T-helper 17 cell (primary cell): ENCODE measurements at places on chromosomes 12 and 14.

GRCh38 chr12:19659501-19659900 is 220.2 kb downstream of the AEBP2 start:
- DNase-seq, result no peak

DNA sequence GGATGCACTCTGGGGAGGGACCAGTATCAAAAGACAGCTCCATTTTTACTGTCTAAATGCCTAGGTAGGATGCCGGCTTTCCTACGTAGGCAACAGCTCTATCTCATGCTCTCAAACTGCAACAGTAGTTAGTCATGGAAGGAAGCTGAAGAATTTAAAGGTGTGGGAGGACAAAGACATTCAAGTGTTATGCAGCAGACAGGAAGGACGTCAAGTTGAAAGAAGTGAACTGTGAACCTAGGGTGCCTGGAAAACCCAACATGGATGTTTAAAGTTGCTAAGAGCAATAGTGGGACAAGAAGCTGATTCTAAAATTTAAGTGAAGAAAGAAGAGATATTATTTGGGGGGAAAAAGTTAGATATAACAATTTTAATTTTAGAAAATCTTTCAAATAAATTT is 5.9 kb downstream of the SEC23A start:
- DNase-seq, result no peak

GRCh38 chr12:60101715-60102114 is 505.9 kb downstream of the SLC16A7 start:
- no peak for DNase-seq

GRCh38 chr12:79715308-79715707 is 24.5 kb upstream of the PAWR start:
- no peak for DNase-seq

DNA sequence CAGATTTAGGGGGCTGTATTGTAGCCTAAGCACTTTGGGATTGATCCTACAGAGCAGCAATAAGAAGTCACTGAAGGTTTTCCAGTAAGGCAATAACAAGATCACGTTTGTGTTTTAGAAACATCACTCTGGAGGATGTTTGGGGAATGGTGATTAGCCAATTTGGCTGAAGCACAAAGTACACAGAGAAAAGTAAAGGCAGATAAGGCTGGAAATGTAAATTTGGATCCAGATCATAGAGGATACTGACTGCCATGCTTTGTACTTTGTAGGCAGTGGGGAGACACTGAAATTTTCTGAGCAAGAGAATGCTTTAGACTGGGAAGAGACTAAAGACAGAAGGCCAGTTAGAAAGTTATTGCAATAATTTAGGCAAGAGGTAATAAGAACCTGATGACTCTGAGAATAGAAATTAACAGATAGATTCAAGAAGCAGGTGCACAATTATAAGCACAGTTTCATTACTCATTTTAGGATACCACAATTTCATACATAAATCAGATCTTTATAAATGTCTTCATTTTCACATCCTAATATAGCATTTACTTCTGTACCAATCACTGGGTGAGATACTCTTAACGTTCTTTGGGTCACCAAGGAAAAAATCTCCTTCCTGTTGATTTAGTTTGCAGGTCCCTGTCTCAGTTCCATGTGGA is 314.5 kb upstream of the GARIN6 start:
- no peak for DNase-seq

GRCh38 chr12:112319395-112319794 is 62.8 kb downstream of the HECTD4 start:
- no peak for DNase-seq

GRCh38 chr12:104026841-104027599 is 23.0 kb downstream of the GLT8D2 start:
- DNase-seq, result no peak

GRCh38 chr12:121513464-121514183 is 67.2 kb downstream of the KDM2B start:
- DNase-seq, result no peak

- no peak for DNase-seq
Measured at GRCh38 chr12:50732591-50732990, 31.3 kb upstream of the ATF1 start.

DNA sequence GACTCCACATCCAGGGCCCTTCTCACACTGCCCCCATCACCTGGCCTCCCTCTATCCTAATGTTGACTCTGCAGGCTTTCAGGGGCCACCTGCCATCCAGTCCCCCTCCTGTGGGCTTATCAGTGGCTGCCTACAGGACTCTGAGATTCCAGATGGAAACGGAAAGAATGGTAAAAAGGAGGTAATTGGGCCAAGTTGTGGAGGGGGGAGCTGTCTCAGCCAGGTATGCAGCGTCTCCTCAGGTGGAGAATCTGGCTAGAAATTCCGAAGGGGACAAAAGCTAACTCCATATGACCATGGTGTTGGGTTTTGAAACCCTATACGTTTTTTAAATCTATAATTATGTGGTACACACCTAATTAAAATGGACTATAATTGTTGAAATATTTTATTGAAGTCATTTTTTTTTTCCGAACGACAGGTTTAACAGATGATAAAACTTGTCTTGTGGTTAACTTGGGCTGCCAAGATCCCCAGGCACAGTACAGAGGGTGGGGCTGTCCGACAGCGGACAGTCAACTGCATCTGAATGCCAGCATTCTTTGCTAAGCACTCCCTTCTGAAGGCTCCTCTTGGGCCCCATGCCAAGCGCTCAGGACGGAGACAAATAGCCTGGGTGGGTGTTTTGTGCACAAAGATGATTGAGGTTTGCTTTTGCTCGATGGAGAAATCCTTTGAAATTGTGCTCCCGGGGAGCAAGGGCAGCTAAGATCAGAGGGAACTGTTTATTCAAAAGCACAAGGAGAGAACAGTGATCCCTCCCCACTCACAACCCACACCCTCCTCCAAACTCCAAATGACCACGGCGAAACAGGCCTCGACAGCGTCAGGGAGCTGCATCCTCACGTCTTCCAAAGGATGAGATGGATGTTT is 365.6 kb downstream of the BCL11B start:
- no peak for DNase-seq

GRCh38 chr14:50667996-50668825 is at the start of gene SAV1:
Gene SAV1 (minus strand): TSS chr14:50668306. CDS start chr14:50667967, 339 bp downstream.
- peak; percentile 39 for DNase-seq

DNA sequence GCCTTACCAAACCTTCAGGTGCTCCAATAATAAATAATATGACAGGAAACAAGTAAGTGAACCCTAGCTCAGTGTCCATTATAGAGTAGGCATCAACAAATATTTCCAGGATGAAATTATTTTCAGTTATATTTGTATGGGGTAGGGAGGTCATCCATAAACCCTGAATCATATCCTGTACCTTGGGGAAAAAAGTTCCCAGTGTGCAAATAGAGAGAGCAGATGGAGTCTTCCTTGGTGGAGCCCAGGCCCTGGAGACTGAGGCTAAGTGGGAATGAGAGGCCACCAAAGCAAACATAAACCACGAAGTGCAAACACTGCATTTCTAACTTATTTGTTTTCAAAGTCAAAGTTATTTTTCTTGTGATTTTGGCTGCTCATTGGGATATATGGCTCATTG is 8.5 kb upstream of the ERP27 start:
- DNase-seq, result no peak

DNA sequence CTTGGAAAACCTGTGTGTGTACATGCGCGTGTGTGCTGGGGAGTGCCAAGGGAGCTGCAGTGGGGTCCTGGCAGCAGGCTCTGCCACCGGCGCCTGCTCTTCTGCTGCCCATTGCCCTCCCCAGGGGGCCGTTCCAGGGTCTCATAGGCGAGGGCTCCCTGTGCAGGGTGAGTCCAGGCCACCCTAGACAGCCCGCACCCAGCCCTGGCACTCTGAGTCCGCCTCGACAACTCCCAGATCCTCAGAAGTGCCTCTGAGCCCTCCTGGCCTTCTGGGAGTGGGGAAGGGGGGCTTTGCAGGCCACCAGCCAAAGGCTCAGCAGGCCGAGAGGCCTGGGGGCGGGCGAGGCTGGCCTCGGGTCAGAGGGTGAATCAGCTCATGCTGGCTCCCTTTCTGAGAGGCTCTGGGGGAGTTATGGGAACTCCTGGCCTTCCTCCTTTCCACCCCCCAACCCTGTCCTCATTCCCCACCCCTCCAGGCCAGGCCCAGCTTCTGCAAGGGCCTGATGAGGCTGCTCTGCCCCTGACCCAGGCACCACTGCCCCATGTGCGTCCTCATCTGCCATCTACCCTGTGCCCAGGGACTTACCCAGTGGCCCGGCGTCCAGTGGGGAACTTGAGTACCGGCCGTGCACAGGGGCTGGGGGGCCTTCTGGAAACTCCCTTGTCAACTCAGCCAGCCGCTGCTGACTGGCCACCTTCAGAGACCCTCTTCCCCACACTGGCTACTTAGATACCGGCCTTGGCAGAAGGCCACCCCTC is 2.1 kb upstream of the TEDC1 start:
- DNase-seq, result peak; percentile 17

DNA sequence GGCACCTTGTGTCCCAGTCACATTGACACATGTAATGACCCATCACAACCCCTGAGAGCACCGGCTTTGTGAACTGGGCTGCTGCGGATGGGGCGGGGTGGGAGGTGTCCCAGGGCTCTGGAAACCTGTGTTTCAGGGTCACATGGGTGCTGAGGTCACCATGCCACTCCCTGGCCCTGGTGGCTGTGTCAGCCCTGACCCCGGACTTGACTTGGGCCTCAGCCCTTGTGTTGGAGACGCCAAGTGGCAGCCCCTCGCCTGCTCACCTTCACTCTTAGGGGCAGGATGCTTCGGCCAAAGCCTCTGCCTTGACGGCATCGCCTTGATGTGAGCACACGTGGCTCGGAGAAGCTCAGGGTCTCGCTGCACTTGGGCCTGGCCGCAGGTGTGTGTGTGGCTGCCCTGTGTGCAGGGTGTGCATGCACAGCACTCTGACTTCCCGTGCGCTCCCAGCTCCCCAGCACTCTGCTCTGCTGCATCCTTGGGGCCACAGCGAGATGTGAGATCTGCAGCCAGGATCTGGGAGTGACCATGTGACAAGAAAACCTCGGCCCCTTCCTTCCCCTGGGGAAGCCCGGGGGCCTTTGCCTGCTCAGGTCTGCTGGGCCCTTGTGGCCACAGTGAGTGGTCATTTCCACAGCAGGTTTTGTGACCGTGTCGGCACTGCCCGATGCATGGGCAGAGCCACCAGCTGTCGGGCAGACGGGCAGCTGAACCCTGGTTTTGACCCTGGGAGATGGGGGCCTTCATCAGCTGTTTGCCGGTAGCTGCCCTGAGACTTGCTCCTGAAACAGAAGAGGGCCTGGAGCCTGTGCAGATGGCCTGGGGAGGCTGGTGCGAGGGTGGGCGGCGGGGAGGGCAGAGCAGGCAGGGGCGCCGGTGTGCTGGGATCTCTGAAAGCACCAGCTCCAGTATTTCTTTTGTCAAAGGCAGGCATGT is 167.4 kb downstream of the KIF26A start:
- no peak for DNase-seq

DNA sequence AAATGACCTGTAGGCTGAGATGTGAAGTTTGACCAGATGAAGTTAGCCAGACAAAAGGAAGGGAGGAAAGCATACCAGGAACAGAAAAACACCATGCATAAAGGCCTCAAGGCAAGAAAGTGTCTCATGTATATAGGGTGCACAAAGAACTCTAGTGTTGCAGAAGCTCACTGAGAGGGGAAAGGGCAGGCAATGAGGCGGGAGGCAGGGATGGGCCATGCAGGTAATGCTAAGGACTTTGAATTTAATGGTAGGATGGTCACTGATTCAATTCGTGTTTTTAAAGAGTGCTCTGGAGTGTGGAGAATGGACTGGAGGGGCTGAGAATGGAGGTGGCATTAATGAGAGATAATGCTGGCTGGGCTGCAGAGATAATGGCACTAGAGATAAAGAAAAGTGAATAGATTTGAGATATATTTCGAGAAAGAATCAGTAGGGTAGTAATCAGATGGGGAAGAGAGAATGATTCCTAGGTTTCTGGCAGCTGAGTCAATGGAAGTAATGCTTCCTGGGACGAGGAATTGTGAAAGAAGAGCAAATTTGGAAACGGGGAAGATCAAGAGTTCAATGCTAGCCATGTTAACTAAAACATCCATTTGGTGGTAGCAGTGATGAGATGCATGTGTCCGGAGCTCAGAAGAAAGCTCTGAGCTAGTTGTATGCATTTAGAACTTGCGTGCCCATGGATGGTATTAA is 43.1 kb downstream of the LIMA1 start:
- DNase-seq, result no peak

DNA sequence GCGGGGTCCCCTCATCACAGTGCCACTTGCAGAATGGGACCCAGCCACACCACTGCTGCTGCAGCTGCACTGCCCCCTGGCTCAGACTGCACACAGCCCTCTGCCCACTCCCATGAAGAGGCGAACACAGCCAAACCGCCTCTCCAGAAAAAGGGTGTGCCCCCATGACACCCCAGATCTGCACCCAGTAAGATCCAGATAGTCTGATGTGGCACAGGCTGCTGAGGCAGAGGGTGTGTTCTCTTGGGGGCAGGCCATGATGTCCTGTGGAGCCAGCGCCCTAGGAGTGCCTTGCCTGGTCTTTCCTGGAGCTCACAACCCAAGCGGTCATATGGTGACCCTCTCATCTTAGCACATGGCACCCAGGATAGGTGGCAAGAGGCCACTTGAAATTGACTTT is 44.4 kb downstream of the SLC8B1 start:
- no peak for DNase-seq

DNA sequence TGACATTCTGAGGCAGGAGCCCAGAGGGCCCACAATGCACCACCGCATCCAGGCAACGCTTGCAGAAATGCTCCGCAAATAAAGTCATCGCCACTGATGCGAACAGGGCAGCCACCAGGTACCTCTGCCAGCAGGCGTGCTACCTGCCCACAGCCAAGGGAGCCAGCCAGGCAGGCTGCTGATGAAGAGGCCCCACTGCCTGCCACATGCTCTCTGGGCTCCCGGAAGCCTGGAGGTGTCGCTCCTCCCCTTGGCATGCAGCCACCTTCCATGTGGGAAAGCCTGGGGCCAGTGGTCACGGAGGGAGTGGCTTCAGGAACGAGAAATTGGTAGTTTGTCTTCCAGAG is 14.7 kb downstream of the GPR132 start:
- DNase-seq, result no peak

- DNase-seq, result no peak
Measured at GRCh38 chr12:132168311-132169031, 24.2 kb downstream of the NOC4L start.

- DNase-seq, result no peak
Measured at GRCh38 chr14:104393199-104393897, 186.2 kb upstream of the C14orf180 start.

DNA sequence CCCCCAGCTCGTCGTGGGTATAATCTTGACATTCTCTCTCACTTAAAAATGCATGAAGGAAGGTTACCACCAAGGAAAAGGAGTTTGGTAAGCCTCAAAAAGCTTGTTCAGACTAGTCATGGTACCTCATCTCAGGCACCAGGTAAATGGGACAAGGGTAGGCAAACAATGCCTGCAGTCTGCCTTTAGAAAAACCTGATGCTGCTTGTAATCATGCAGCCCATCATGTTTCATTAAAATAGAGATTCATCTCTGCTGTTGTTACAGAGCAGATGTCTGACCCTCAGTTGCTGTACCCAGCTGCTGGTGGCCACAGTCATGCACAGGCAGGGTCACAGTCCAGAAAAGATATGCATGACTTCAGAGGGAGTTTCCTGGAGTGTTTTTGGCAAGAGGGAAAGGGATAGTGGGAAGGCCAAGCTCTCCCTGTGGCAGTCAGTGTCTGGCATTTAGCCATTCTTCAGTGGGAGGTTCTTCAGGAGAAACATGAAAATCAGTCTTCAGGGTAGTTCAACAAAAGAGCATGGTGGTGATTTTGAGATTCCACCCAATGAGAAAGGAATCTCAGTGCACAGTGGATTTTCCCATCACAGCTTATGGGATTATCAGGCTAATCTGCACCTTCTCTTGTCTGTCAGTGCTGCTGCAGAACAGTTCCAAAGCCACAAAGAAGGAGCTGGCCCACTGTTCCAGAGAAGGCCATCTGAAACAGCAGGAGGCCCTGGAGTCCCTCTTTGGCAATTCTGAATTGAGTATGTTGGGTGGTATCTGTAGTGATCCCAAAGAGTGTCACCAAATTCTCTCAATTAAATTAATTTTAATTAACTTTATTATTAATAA is 202.7 kb upstream of the FRMD6 start:
- no peak for DNase-seq
